ENCODE measurements at places on chromosomes 5 and 9. TPM values are rescaled to one million over a fixed set of nuclear protein-coding genes. Genes with fewer than 3 reads are reported as not detected.

DNA sequence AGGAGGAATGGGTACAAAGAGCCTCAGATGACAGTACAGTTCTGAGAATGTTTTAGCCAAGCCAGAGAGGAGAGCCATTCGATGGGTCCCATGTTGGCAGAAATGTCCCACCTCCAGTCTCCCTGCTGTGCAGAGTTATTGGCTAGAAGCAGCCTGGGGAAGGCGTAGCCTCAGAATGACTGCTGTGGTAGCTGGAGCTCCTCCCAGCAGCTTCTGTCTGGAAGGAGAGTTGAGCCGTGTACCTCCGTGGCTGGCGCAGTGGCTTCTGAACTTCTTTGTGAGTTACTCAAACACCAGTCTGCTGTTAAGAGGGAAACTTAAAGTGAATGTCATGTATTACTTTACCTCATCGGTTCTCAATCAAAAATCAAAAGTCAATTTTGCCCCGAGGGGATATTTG is 193.3 kb upstream of the SNX2 start:
- no peak for DNase-seq

DNA sequence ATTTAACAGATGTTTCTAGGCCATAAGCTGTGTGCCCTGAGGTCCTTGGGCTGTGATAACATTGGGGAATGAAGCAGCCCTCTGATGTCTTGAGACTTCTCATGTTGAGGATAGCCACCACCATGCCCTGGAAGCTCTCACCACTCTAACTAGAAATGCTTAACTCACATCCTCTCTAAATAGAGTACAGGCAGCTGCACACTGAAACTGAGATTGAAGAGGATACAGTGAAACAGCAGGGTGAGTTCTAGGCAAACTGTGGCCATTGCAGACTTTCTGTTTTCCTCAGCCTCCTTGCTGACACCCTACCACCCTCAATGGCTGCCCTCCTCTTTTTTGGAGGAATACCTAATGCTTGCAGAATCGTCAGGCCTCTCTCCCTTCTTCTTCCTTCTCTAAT is 22.4 kb downstream of the UTP15 start:
- no peak for DNase-seq

DNA sequence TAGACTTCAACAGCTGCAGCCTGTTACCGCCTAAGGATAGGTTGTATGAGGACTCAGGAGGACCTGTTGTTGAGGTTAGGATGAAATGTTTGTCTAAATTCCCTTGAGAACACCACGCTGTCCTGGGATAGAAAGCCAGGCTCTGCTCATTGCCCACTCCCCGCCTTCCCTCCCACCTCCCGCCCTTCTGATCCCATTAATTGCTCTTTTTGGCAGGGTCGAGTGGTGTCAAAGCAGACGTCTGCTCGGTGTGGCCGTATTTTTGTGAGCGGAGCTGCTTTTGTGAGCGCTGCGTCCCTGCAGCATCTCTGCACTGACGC is 62.3 kb downstream of the SPATA31C2 start:
- no peak for DNase-seq

DNA sequence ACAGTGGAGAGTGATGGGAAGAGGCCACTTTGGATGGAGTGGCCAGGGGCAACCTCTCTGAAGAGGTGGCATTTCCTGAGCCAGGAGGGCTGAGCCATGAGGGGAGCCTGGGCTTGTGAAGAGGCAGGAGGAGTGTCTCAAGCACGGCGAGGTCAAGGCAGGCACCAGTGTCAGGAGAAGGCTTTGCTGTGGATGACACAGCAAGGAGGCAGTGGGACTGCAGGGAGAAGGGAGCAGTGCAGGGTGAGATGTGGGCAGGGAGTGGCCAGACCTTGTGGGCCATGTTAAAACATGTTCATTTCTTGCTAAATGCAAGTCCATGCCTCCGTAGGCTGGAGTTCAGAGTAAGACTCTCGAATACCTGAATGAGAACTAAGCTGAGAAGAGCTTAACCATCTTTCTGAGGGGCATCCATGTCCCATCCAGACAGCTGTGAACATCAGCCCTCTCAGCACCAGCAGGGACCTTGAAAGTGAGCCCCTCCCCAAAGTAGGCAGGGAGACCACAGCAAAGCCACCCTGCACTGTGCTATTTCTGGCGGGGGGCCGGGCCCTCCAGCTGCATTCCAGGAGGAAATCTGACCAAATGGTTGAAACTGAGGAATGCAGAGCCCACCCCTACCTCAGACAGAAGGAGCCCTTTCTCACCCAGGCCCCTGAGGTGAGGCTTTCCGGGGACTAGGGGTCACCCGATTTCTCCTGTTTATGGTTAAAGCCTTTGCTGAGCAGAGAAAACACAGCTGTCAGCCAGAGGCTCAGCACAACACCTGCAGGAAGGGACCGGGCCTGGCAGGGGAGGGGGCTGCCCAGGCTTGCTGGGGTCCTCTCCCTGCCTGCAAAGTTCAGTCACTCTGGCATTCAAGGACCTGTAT is 16.1 kb upstream of the ARSI start:
- no peak for DNase-seq

DNA sequence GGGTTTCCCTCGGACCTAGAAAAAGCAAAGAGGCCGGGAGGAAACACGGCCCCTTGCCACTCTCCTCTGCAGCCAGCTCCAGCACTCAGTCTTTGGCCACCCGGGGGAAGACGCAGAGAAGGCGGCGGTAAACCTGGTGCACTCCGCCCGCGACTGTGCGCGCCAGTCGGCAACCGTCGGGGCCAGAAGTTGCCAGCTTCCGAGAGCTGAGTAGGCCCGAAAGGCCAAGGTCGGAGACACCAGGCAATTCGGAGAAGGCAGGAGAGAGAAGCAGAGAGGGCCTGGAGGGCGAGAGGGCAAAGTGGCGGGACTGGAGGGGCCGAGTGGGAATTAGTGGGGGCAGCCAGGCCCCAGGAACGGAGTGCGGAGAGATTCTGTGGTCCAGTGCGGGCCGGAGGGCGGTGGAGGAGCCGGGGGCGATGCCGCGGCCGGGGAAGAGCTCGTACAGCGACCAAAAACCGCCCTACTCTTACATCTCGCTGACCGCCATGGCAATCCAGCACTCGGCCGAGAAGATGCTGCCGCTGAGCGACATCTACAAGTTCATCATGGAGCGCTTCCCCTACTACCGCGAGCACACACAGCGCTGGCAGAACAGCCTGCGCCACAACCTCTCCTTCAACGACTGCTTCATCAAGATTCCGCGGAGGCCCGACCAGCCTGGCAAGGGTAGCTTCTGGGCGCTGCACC is at the start of gene FOXB2:
FOXB2 (plus strand) TSS at position 420 of the 690 bp plus-strand sequence; CDS start at position 420, 0 bp downstream.
- DNase-seq = no peak

DNA sequence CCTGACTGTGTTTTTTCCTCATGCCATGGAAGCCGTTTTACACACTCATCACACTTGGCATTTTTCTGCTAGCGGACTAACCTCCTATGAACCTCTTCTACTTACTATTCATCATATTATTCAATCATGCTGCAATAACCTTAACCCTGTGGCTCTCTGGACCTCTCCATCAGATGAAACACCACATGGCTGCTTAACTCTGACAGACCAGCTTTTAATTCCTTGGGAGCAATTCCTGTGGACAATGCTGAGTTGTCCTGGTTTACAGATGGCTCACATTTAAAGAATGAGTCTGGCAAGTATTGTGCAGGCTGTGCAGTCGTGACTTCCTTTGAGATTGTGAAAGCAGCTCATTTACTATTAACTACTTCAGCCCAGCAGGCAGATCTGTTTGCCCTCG is 9.0 kb downstream of the OR1J1 start:
- no peak for DNase-seq

DNA sequence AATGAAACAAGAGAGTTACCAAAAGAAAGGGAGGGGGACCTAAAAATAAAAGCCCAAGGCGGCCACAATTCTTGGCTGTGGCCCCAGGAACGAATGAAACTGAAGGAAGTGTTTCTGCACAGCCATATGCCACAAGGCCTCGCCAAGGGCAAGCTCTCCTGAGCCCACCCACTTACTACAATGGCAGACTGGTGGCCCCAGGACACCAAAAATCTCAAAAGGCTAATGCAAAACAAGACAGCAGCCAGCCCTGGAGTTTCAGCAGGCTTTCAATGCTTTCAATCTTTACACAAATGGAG is 4.0 kb downstream of the CAMSAP1 start:
- no peak for DNase-seq

- DNase-seq = no peak
Measured at GRCh38 chr5:37355161-37355560, 15.7 kb downstream of the NUP155 start.

- DNase-seq = no peak
Measured at GRCh38 chr9:109017061-109017460, 3.8 kb upstream of the CTNNAL1 start.

The LRRC70 gene
- total RNA-seq = 3.6 TPM

The PCDHGA3 gene
- 5.3 TPM for total RNA-seq
